ENCODE measurements at places on chromosomes 13 and 19.

- DNase-seq, result no peak
These were observed 7.1 kb downstream of the ARID3A start for GRCh38 chr19:932648-933552.

- DNase-seq, result no peak
These were observed 71.3 kb downstream of the KLF12 start for GRCh38 chr13:74062933-74063332.

DNA sequence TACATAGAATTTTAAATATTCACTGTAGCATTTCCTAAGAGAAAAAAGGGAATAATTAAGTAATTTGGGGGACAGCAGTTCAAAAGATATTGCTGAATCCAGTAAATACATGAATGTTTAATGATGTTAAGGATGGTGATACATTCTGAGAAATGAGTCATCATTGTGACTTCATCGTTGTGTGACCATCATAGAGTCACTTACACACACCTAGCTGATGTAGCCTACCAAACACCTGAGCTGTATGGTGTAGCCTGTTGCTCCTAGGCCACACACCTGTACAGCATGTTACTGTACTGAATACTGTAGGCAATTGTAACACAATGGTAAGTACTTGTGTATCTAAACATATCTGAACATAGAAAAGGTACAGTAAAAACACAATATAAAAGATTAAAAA, 34.8 kb downstream of the ATP7B start:
- DNase-seq, result no peak

GRCh38 chr13:34647379-34648150, 294.5 kb upstream of the NBEA start:
- DNase-seq, result no peak

- peak; percentile 57 for DNase-seq
These were observed 7.6 kb downstream of the CAPN12 start for GRCh38 chr19:38736413-38737280.

DNA sequence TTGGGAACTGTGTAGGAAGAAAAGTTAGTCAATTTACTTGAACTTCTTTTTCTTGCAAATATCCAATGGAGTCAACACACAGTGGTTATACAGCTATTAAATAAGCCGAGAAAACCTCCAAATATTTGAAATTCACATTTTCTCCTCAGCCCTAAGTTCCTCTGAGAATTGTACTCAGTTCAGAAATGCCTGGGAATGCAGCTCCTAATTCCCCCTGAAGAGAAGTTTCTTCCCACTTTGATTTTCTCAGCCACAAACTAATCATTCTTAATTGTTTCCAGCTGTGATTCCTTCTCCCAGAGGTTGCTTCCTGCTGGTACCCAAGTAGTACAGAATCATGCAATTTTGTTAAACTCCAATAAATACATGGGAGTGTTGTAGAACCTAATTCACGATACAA, 246.1 kb upstream of the MIR17HG start:
- no peak for DNase-seq

DNA sequence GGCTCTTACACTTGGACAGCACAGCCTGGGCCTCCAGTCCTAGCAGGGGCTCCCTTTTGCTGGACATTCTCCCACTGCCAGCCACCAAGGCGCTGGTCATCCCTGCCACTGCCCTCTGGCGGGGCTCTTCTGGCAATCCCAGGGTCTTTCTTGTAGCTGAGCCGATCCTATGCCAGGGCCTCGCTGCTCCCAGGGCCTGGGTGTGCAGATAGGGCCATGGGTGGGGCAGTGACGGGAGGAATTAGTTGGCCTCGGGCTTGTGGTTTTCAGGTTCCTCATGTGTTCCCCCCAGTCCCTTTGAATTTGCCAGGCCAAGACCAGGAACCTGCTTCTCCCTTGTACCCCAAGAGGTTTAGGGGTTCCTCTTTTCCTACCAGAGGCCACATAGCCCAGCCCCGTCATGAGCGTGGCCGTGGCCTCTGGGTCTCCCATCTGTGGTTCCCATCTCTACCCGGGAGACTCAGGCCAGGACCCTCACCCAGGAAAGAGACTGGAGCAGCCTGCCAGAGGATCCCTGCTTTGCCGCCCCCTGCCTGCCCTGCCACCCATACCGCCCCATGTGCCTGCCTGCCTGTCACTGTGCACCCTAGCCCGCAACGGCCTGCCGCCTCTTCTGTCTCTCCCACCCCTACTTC, 26.2 kb downstream of the TMED1 start:
- DNase-seq, result no peak
